ENCODE measurements at places on chromosomes 4 and X. TPM values are rescaled to one million over a fixed set of nuclear protein-coding genes. Genes with fewer than 3 reads are reported as not detected.

- no peaks in the 10 kb centered on the region for H3K36me3 ChIP-seq
- H3K4me1 ChIP-seq = peaks cover 2% of the 10 kb centered on the region
- no peak overlapping the region for H3K4me3 ChIP-seq
- H3K27me3 ChIP-seq = no peaks in the 10 kb centered on the region
- no peak for DNase-seq
- no peak overlapping the region for H3K27ac ChIP-seq
Observed at GRCh38 chr4:101135371-101136010, 211.8 kb downstream of the PPP3CA start.

DNA sequence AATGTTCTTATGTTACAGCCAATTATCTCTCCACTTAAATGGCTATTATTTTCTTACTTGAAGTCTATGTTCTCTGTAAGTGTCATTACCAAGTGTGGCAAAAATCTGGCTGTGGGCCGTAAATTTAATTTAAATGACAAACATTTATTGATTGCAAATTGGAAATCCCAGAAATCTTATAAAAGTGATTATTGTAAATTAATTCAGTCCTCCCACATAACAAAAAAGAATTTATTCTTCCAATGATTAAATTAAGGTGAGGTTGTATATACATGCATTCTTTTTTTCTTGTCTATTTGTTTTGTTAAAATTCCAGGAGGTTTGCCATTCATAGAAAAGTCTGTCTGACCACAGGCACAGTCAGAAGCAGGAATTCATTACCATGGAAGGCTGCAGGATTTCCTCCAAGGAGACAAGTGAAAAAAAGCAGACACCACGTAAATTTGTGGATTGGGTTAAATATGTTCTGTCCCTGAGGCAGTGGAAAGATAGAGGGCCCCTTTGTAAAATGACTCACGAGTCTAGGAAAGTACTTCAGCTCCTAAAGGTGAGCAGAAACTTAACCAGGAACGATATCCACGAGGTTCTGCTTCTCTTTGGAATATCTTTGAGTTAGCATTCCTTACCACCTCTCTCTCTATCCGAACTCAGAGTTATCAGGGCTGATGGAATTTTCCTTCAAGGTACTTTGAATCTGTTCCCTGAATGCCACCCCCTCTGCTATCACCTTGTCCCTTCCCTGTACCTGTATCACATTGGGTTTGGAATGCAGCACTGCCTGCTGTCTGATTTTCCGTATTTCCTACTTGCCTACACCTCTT, 10.7 kb downstream of the PPARGC1A start:
- H3K27ac ChIP-seq = no peak overlapping the region
- H3K36me3 ChIP-seq = no peaks in the 10 kb centered on the region
- no peaks in the 10 kb centered on the region for H3K4me1 ChIP-seq
- peak; percentile 28 for DNase-seq

Gene ASB9
- total RNA-seq = 0.36 TPM

DNA sequence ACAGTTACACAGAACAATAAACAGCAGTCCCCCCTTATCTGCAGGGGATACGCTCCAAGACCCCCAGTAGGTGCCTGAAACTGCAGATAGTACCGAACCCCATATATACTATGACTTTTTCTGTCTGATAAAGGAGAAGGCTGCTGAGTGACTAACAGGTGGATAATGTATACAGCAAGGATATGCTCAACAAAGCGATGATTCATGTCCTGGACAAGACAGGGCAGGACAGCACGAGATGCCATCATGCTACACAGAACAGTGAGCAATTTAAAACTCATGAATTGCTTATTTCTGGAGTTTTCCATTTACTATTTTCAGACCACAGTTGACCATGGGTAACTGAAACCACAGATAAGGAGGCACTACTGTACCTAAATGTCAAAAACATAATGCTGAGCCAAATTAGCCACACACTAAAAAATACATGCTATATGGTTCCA, 76.1 kb downstream of the MANBA start:
- H3K4me1 ChIP-seq = peaks cover 10% of the 10 kb centered on the region
- H3K27me3 ChIP-seq = no peaks in the 10 kb centered on the region
- no peak overlapping the region for H3K4me3 ChIP-seq
- DNase-seq = peak; percentile 92

DNA sequence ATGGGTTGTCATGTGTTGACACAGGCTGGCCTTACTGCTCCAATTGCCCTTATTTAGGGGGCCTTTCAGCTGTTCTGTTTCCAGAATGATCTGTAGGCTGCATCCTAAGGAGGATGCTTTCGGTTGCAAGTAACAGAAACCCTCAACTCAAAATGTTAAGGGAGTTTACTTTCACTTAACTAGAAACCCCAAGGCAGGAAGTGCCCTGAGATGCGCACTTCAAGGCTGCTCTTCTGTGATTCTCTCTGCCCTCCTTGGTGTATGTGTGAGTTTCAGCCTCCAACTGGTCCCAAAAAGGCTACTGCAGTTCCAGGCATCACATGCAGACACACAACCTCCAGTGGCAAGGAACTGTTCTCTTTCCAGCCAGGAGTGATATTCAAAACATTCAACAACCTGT, 97.3 kb upstream of the ATP6AP2 start:
- peaks cover 27% of the 10 kb centered on the region for H3K27me3 ChIP-seq
- H3K27ac ChIP-seq = no peak overlapping the region
- no peaks in the 10 kb centered on the region for H3K36me3 ChIP-seq
- no peaks in the 10 kb centered on the region for H3K4me1 ChIP-seq
- H3K4me3 ChIP-seq = no peak overlapping the region

DNA sequence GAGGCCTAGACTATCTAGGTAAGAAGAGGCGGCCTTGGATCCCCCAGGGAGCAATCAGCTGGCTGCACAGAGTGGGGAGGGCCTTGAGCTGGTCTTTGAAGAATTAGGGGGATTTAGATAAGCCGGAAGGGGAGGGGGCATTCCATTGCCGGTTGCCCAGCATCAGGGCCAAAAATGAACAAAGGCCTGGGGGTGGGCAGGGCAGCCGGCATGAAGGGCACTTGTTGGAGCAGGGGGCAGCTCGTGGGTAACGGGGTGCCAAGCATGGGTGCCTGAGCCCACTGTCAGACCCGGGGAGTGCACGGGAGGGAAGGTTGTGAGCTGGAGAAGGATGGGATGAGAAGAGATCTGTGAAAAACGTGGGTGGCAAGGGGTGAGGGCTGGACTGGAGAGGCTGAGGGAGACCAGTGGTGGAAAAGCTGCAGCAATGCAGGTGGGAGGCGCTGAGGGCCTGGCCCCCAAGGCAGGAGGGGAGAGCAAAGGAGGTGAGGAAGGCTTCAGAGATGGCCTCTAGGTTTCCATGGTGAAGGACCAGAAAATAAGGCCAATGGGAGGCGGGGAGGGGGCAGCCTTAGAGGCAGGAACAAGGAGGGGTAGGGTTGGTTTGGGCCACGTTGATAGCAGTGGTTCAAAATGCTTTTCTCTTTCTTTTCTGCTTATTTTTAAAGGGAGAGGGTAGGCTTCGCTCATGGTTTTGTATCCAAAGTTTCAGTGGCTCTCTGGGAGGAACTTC, 8.6 kb downstream of the KLF3 start:
- H3K27ac ChIP-seq = peak overlapping the region; percentile 41
- no peak for DNase-seq
- no peaks in the 10 kb centered on the region for H3K36me3 ChIP-seq
- H3K4me3 ChIP-seq = no peak overlapping the region
- peaks cover 41% of the 10 kb centered on the region for H3K4me1 ChIP-seq

DNA sequence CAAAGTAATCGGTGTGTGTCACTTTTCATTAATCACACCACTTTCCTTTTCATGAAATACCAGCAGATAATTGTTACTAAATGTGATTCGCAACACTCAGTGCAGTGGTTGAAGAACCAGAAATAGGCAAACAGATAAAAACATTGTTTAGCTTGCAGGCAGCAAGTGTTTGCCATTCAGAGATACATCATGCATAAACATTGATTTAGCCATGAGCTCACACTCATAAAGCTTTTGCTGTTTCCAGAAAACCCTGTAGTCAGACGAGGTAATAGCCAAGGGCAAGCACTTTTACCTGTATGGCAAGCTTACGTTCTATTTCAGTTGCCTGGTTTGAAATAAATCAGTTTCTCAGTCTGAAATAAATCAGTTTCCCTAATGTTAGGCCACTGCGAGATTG, 542.0 kb upstream of the TENM3 start:
- H3K4me3 ChIP-seq = no peak overlapping the region
- DNase-seq = peak; percentile 15
- H3K36me3 ChIP-seq = no peaks in the 10 kb centered on the region
- no peaks in the 10 kb centered on the region for H3K27me3 ChIP-seq

- DNase-seq = peak; percentile 23
- H3K27ac ChIP-seq = no peak overlapping the region
- peaks cover 2% of the 10 kb centered on the region for H3K4me1 ChIP-seq
- peaks cover 5% of the 10 kb centered on the region for H3K27me3 ChIP-seq
- no peaks in the 10 kb centered on the region for H3K36me3 ChIP-seq
Observed at GRCh38 chr4:184825141-184825895, 450 bp downstream of the ACSL1 start.

Gene SRPX2
- total RNA-seq = 20.6 TPM

DNA sequence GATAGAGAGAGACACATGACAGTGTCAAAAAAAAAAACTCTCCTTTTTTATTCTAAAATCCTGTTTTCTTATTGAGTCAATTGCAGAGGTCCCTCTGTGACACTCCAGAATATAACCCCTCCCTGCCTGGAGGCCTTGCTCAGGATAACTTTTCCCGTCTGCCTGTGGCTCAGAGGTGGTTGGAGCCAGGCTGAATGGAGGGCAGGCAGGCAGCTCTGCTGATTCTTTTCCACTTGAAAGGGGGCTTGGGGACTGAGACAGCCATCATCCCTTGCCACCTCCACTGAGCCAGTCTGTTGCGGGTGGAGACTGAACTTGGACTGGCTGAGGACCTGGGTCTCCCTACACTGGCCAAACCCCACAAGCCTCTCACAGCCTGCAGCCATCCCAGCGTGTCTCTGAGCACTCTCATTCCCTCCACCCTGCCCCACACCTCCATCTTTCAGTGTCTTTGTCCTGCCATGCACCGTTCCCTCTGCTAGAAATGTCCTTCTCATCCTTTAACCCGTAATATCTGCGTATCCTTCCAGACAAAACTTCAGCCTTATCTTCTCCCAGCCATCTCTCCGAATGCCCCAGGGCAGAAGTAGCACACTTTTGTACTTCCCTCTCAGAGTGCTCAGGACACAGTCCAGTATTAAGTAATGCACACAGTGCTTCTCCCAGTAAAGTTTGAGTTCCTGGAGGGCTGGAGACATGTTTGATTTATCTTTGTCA, 139.9 kb downstream of the CHIC2 start:
- no peak overlapping the region for H3K4me3 ChIP-seq
- H3K4me1 ChIP-seq = peaks cover 2% of the 10 kb centered on the region
- no peaks in the 10 kb centered on the region for H3K36me3 ChIP-seq
- H3K27ac ChIP-seq = no peak overlapping the region

Gene SLITRK4
- total RNA-seq = not detected

GRCh38 chr4:147954850-147955249, 223.0 kb downstream of the ARHGAP10 start:
- no peak overlapping the region for H3K27ac ChIP-seq
- H3K27me3 ChIP-seq = no peaks in the 10 kb centered on the region
- peaks cover 10% of the 10 kb centered on the region for H3K36me3 ChIP-seq
- H3K4me3 ChIP-seq = no peak overlapping the region

Gene SORCS2
- total RNA-seq = 0.36 TPM

Gene CLNK
- total RNA-seq = not detected

All from IMR-90 (cell line).